GM20000 (cell line): ENCODE measurements at places on chromosomes 7 and 10.

GRCh38 chr7:130154131-130154500, 51.1 kb downstream of the TMEM209 start:
- DNase-seq = no peak

- DNase-seq = no peak
Observed at GRCh38 chr7:111174510-111174909, 83.6 kb downstream of the LRRN3 start.

DNA sequence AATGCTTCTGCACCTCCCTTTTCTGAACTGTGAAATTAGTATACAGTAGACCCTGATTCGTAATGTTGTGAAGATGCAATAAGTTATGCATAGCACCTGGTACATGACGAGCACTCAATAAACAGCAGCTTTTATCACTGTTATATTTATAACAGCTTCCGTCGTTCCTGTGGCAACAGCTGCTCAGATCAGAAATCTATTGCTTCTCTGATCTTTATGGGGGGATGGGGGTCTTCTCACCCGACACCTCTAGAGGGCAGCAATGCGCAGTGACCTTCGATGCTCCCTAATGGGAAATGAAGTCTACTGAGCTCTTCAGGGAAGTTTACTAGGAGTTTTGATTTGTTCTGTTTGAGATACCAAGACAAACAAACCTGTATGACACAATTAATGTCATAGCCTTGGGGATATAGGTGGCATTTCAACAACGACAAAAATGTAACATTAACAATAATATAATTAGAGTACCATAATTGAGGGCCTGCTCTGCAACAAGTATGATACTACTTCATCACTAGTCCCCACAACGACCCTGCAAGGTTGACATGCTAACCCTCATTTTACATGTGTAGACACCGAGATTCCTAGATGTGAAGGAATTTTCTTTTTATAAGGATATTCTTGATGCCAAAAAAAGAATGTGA, 289.6 kb downstream of the SFMBT2 start:
- DNase-seq = peak; percentile 80

GRCh38 chr7:145431834-145432233, 596.0 kb upstream of the TPK1 start:
- no peak for DNase-seq

GRCh38 chr10:15836807-15837206, 23.5 kb downstream of the MINDY3 start:
- no peak for DNase-seq

DNA sequence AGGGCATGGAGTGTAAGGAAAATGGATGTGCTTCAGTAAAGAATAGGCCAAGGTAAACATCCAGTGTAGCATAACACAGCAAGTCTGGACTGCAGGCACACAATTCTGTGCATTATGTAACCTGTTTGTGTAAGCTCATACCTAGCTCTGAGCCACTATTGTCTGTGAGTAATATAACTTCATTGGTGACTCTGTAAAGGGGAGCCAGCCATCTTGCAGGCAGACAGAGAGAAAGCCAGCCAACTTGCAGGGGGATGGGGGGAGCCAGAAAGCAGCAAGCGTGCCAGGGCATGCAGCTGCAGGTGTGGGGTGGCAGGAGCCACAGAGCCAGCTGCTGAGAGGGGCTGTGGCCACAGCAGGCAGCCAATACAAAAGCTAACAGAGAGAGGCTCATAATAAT, 449.2 kb downstream of the IPMK start:
- no peak for DNase-seq

GRCh38 chr10:84337199-84337598, 8.8 kb downstream of the CCSER2 start:
- no peak for DNase-seq

- no peak for DNase-seq
Observed at GRCh38 chr10:44931621-44932516, 20.7 kb downstream of the TMEM72 start.

- DNase-seq = no peak
Observed at GRCh38 chr7:33554046-33554445, 351.3 kb upstream of the BMPER start.

DNA sequence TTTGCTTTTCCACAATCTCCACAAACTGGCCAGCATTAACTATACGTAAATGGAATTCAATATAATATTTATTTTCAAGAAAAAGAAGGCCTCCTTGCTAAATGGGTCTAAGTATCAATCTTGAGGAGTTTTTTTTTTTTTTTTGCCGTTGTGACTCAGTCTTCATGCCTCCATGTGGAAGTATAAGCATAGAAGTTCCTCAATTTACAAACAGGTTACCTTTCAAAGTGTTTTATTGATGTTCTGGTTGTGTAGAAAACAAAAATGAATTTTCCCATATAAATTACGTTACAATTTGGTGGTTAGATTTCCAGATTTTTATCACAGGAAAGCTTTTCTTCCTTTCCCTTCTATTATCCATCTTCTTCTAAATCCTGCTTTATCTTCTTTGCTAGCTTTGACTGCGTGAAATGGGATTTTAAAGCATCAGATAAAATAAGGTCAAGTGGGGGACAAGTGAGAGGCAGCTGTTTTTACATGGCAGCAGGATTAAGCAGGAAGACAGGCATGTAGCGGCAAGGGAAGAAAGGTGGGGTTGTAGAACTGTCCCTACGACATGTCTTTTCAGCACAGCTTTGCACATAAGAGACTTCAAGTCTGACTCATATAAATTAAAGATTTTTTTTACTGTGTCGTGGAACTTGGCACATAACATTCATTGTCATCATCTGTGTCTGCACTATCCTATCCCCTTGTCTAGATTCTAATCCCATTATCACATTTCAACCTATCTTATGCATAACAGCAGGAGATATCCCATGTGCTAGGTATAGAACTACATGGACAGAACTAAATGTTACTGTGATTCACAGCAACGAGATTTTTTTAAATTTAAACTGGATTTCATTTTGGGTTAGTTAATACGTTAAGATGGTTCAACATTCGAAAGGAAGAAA, 135.3 kb upstream of the FAM3C start:
- DNase-seq = no peak

DNA sequence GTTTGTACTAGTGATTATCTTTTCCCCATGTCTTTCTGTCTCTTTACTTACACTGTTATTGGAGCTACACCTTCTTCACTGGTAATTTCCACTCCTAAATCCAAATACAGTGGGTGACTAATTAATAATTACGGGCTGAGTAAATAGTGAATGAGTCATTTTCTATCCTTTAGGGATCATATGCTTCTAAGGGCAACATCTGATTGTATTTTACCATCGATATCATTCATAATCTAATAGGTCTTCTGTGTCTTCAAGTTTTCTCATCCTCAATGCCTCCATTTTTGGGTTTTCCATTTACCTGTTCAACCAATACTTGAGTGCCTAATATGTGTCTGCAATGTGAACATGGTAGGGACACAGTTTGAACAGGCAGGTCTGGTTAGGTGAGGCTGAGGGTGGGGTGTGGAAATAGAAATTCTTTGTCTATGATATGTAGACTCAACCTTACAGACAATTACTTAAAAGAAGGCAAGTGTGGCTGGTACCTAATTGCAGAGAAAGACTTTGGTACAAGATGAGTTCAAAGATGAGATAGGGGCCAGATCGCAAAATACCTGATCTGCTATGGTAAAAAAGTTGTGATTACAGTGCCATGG, 5.9 kb upstream of the DHX32 start:
- no peak for DNase-seq

GRCh38 chr7:44280993-44281721, 44.2 kb downstream of the CAMK2B start:
- no peak for DNase-seq

DNA sequence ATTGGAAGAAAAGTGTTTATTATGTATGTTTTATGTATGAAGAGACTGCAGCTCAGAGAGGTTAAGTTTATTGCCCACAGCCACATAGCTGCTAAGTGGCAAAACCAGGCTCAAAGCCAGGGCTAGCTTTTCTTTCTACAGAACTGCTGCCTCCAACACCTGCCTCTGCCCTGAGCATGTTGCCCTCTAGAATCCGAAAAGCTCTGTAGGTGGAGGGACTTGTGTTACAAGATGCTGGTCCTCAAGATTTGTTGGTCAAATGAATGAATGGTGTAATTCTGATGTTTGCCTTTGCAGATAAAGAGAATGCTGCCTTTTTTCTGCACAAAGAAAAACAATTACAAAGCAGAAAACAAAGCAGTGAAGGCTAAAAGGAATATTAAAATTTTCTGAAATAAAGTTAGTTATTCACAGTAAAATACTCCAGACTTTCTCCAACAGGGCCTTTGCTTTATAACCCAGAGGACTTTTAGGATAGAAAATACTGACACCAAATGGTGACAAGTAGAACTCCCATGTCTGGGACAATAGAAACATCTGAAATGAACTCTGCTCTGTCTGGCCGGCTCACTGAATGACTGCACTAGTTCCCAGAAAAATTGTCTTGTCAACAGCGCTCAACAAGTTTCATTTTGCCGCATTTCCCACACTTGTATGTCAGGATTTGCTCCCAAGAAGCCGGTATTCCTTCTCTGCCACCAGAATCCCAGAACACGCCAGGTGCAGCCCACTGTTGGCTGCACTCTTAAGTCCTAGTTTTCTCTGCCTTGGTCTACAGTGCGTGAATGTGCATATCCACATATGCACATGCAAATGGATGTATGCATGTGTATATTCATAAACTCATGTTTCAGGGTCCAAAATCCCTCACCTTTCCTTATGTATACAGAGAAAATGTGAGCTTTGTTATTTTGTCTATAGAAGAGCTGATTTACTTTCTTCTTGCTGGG, 11.0 kb upstream of the DNTT start:
- peak; percentile 52 for DNase-seq

- peak; percentile 21 for DNase-seq
Observed at GRCh38 chr10:59060852-59061251, 115.6 kb upstream of the PHYHIPL start.

DNA sequence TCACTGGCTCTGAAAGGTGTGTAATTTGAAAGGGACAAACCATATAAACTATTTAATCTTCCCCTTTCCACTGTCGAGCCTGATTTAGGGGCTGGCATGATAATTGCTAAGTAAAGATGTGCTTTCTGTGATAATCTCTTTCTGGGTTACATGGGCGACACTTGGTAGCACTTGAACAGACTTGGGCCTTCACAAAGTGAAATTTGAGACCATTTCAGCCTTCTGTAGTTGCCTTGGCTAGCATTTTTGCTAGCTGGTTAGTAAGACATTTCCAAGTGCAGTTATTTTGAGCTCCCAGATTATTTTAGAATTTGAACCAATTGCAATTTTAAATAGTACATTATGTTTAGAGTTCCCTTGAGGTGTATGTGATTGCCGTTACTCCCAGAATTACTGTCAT, 432.7 kb upstream of the GALNT17 start:
- no peak for DNase-seq

DNA sequence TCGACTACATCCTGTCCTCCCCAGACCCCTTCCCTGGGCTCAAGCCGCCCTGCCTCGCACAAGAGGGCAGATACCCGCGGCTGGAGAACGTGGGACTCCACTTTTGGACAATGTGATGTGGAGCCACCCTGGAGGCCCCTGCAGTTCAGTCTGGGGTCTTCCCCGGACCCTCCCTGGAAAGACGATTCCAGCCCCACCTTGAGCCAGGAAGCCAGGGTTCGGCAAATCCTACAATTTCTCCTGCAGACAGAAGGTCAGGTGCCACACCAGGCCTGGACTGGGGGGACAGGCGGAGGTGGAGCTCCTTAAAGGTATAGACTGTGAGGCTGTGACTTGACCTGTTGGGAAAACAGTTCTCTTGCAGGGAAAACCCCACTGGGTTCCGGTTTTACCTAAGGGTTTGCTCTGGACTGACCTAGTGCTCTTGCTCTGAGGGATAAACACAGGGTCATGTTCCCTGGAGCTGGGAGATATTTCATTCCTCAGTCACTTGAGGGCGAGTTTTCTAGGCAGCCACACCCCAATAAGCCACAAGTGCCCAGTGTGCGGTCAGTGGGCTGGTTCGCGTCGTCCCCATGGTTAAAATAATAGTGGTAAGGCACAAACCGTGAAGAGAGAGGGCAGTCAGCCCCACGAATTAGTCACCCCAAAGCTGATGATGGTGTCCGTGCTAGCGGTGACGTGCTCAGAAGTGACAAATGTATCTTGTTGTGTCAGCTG, 1.6 kb downstream of the FOXL3 start:
- no peak for DNase-seq

DNA sequence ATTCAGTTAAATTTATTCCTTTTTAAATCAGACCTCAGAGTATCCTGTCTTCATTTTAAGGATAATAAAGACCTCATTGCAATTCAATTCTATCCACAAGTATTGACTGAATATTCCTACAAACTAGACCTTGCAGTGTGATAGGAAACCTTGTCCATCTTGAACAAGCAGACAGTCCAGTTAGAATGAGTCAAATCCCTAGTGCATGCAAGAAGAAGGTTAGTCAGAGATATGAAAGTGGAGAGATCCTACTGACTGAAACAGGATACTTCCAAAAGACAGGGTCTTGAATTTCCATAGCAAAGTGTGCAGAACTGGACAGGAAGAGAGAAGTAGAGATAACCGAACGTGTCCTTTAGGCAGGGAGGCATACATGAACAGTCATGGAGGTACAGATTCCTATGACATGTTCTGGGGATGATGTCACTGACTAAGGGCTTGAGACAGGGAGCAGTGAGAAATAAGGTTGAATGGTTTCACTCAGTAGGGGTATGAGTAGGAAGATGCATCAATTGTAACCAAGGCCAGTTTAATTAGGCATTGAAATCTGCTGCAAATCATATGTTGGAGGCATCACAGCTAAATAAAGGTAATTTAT, 45.2 kb downstream of the PPP1R3A start:
- no peak for DNase-seq

- DNase-seq = no peak
Observed at GRCh38 chr7:134866617-134867016, 87.2 kb downstream of the CALD1 start.
